ENCODE measurements at places on chromosomes 1 and 21. TPM values are rescaled to one million over a fixed set of nuclear protein-coding genes. Genes with fewer than 3 reads are reported as not detected.

The PAPPA2 gene
- total RNA-seq, result 0.52 TPM

- DNase-seq, result no peak
Measured at GRCh38 chr1:52670604-52671003, 27.5 kb downstream of the COA7 start.

DNA sequence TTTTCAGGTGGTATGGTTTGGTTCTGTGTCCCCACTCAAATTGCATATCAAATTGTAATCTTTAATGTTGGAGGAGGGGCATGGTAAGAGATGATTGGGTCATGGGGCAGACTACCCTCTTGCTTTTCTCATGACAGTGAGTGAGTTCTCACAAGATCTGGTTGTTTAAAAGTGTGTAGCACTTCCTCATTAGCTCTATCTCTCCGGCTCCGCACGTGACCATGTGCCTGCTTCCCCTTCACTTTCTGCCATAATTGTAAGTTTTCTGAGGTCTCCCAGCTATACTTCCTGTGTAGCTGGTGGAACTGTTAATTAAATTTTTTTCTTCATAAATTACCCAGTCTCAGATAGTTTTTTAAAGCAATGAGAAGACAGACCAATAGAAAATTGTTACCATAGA is 843.2 kb downstream of the AMY1C start:
- no peak for DNase-seq

The IQGAP3 gene
- 1.5 TPM for total RNA-seq

DNA sequence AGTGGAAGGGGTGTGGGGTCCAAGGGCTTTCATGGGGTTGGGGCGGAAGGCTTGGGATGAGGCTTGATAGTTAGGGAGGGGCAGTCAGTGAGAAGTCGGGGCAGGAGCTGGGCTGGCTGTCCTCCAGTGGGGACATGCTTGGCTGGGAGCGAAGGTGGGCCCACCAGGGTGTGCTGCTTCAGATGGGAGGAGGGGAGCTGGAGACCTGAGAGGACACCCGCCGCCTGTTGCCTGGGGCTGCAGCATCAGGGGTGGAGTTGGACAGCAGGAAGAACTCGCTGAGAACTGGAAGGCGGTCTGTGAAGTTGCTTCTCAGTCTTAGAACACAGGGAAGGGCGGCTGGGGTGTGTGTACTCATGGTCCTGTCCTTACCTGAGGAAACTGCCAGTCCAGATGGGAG is 1.6 kb downstream of the THEM5 start:
- no peak for DNase-seq

DNA sequence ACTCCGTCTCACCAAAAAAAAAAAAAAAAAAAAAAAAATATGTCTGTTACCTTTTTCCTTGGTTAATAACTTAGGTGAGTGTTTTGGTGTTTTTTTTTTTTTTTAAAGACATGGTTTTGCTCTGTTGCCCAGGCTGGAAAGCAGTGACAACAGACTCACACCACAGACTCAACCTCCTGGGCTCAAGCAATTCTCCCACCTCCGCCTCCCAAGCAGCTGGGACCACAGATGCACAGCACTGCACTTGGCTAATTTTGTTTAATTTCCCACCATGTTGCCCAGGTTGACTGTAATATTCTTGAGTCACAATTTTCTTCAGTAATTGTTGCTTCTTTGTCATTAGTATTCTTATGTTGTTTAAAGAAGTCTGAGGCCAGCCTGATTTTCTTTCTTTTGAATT is 149.2 kb upstream of the SYT6 start:
- peak; percentile 10 for DNase-seq

The ELF3 gene
- 277 TPM for total RNA-seq

GRCh38 chr1:37305841-37306240 is 168.5 kb upstream of the ZC3H12A start:
- DNase-seq, result no peak

DNA sequence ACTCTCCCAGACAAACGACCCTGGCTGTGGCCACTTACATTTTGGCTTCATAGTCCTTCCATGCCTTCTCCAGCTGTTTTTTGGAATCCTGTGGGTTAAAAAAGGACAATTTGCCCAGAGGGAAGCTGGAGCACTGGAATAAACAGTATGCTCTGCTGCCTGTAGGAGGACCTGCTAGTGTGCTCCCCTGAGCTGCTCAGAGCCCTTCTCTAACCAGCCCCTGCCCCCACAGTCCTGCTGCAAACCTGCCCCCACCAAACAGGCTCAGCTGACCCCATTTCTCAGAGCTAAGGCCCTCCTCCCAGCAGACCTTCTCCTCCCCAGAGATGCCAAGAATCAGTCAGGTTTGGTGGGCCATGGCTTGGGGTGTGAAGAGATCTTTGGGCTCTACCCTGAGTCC is 26.9 kb upstream of the TCEA3 start:
- no peak for DNase-seq

The C1orf94 gene
- total RNA-seq, result not detected

DNA sequence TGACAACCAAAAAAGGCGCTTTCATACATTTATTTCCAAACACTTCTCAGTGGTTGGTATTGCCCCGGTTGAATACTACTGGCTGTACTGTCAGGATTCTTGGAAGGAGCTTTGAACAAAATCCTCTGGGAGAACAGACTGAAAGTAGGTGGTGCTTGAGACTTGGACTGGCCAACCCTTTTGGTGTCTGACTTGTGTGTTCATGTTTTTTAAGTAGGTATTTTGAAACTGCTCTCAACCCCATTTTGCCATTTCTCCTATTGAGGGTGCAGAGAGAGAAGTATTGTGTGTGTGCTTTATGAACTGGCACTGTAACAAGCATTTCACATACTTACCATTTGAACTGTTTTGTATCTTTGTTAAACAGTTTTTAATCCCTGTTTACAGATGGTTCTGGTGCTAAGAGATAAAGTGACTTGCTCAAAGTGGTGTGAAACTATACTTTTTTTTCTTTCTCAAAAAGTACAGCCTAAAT is 21.2 kb downstream of the ARID1A start:
- no peak for DNase-seq

The GRHL3 gene
- 11.1 TPM for total RNA-seq

The NECTIN4 gene
- 25.0 TPM for total RNA-seq

The VAMP4 gene
- total RNA-seq, result 10.7 TPM

The ADORA3 gene
- total RNA-seq, result not detected

The MEX3A gene
- 7.1 TPM for total RNA-seq

GRCh38 chr21:44935533-44935927 is 4.3 kb upstream of the SLX9 start:
- DNase-seq, result no peak

GRCh38 chr1:100575406-100575805 is 37.5 kb downstream of the GPR88 start:
- DNase-seq, result no peak
